ENCODE measurements at places on chromosomes 7 and 10.

GRCh38 chr10:94747137-94747536 lies 15.3 kb upstream of the CYP2C19 start:
- no peak for DNase-seq

- peak; percentile 1 for DNase-seq
These were observed 35.3 kb downstream of the PALD1 start for GRCh38 chr10:70513848-70514309.

- no peak for DNase-seq
These were observed 73.3 kb upstream of the CACNB2 start for GRCh38 chr10:18066947-18067346.

GRCh38 chr10:57621466-57621865 lies 646.2 kb downstream of the IPMK start:
- DNase-seq, result no peak

- no peak for DNase-seq
These were observed 23.4 kb downstream of the FRMPD2 start for GRCh38 chr10:48251152-48251524.

All from NCI-H1436 (cell line).